ENCODE measurements at places on chromosomes 5 and 9. TPM values are rescaled to one million over a fixed set of nuclear protein-coding genes. Genes with fewer than 3 reads are reported as not detected.

Gene WDR36
- polyA plus RNA-seq: 8.8 TPM

Gene TTC16
- 0.98 TPM for polyA plus RNA-seq

Gene MARCHF11
- not detected for polyA plus RNA-seq

Gene TLX3
- polyA plus RNA-seq: not detected

Gene FBXO10
- 3.9 TPM for polyA plus RNA-seq

Gene MARCOL
- not detected for polyA plus RNA-seq
